ENCODE measurements at places on chromosomes 3 and 15. TPM values are rescaled to one million over a fixed set of nuclear protein-coding genes. Genes with fewer than 3 reads are reported as not detected.

The CELF6 gene
- total RNA-seq = 0.40 TPM

DNA sequence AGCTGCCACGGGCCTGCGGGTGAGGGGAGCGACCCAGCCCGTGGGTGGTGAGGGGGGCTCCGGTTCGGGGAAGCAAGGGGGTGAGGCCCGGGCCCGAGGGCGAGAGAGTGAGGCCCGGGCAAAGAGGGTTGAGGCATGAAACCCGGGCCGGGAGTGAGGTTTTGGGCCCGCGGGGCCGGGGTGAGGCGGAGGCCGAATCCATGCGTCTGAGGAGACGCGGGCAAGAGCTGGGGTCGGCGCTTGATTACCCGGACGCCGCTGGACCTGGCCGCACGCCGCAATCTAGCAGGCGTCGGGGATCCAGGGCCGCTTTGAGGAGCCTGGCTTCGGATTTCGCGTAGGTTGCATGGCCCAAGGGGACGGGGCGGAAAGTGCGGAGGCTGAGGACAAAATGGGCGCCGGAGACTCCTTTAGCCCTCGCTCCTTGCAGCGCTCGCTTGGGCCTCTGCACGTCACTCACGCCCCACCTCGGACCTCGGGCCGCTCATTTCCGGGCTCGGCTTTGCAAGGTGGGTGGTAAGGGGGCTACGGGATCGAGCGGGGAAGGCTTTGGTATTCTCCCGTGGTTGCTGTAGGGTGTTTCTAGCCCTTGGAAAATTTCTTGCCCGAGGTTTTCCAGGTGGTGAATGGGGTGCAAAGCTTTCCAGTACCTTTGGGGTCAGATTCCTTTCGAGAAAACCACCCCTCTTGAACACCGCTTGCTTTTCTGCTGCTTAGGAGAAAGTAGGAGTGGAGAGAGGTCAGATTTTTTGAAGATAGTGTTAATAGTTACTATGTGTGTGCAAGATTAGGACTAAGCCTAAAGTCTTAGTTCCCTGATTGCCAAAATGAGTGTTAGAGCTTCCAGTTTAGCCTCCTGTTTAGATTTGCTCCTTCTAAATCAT is 827 bp downstream of the SLC25A36 start:
- H3K36me3 ChIP-seq = peaks cover 16% of the 10 kb centered on the region
- peaks cover 42% of the 10 kb centered on the region for H3K4me1 ChIP-seq

- no peaks in the 10 kb centered on the region for H3K27me3 ChIP-seq
- no peak overlapping the region for H3K4me3 ChIP-seq
- no peaks in the 10 kb centered on the region for H3K36me3 ChIP-seq
Measured at GRCh38 chr15:97623091-97623661, 337.3 kb upstream of the ARRDC4 start.

The OSBPL10 gene
- total RNA-seq = 11.8 TPM

- DNase-seq = peak; percentile 66
- H3K27ac ChIP-seq = no peak overlapping the region
- H3K36me3 ChIP-seq = no peaks in the 10 kb centered on the region
- H3K4me3 ChIP-seq = no peak overlapping the region
- H3K27me3 ChIP-seq = no peaks in the 10 kb centered on the region
- no peaks in the 10 kb centered on the region for H3K4me1 ChIP-seq
Measured at GRCh38 chr3:181176601-181177000, 187.1 kb upstream of the DNAJC19 start.

The KLHL6 gene
- 64.7 TPM for total RNA-seq
